ENCODE measurements at places on chromosomes 3 and 15.
A peak's percentile ranks its signal among the peaks of the same experiment; 100 is the strongest.

DNA sequence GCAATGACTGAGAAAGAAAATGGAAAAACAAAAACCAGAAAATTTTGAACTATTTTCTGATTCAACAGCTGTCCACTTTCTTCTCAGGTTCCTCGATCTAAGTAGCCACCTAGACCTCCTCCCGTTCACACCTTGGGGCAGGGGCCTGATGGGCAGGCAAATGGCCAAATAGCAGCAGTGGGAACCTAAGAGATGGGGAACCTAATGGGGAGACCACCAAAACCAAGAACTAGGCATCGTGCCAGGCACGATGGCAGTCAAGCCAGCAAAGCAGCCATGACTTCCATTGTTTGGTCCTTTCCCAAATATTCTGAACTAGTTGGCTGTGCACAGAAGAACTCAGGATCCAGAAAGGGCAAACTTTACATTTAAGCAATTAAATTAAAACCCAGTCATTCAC is 57.1 kb downstream of the CAPN7 start:
- no peak for DNase-seq

DNA sequence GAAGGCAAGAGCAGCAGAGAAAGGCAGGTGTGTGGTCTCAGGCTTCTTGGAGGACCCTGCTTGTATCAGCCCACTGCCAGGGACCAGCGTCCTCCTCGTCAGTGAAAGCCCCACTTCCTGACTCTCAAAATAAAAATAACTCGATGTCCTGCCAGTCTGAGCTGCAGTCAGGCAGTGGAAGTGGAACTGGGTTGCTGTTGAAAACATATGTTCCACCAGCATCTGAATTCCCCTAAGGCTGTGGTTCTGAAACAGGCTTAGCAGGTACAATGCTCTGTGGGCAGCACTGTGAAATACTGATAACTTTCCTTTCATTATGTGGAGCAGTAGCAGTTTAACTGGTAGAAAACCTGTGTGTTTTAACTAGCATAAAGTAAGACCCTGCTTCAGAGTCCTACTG is 121.6 kb upstream of the EIF1B start:
- DNase-seq: no peak

DNA sequence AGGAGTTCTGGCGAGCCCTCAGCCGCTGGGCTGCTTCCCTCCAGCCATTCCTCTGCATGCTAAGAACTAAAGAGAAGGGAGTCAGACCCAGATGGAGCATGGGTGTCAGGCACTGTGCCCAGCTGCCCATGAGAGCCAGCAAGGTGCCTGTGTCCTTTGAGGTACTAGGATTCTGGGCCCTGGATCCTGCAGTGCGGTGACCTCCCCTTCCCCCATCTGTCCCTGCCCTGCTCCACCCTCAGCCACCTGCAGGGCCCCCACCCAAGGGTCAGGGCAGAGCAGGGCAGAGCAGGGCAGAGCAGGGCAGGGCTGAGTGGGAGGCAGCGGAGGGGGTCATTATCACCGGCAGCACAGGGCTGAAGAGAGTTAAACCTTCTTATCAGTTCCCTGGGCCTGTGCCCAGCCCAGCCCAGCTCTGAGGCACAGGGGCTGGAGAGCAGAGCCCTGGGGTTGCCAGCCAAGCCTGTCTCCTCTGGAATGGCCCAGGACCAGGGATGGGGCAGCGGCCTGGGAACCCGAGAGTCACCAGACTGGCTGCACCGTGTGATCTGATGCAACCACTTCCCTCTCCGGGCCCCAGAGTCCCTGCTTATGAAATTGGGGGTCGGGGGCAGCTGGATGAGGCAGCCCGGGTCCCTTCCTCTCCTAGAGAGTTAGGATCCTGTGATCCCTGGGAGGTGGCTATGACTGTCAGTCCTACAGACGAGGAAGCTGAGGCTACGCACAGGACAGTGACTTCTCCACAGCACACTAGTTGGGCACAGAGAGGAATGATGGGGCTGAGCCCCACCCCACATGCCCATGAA is 17.3 kb downstream of the ZDHHC19 start:
- no peak for DNase-seq

- no peak for DNase-seq
These were observed 197.2 kb downstream of the MEIS2 start for GRCh38 chr15:36903195-36903594.

- DNase-seq: peak; percentile 16
These were observed 68.1 kb upstream of the FOXP1 start for GRCh38 chr3:71651625-71652024.

GRCh38 chr3:195711813-195712534 is 8.8 kb upstream of the MUC20 start:
- DNase-seq: no peak

- no peak for DNase-seq
These were observed 4.3 kb upstream of the SUCNR1 start for GRCh38 chr3:151869181-151869580.

DNA sequence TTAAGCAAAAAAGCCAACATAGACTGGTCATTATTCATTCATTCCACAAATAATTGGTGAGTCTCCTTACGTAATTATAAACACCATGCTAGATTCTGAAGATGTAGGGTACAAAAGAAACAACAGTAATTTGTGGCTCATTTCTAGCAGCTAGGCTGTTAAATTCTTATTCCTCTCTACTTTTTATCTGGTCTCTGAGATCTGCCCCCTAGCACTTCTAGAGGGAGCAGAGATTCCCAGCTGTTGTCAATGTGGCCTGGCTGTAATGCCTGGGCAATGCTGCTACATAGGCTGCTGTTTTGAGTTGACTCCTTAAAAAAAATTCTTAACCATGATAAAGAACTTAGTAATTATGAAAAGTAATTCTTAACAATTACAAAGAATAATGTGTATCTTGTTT is 434.9 kb upstream of the THRB start:
- DNase-seq: no peak

DNA sequence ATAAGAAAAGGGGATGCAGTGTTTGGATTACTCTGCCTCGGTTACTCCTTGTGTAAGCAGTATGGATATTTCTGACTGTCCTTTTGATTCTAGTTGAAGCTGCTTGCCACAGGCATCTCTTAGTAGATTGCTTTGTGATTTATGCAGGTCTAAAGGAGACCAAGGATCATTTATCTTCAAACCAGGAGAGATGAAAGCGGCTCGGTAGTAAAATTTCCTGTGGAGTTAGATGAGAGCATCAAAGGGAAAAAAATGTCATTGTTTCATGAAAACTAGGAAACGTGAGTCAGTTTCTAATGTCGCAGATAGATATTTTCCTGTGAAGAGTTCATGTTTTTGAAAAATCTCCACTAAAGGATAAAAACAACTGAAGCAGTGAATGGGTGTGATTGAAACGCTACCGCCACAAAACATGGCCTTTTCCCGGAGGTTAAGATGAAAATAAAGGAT is 254.0 kb upstream of the TBL1XR1 start:
- no peak for DNase-seq

DNA sequence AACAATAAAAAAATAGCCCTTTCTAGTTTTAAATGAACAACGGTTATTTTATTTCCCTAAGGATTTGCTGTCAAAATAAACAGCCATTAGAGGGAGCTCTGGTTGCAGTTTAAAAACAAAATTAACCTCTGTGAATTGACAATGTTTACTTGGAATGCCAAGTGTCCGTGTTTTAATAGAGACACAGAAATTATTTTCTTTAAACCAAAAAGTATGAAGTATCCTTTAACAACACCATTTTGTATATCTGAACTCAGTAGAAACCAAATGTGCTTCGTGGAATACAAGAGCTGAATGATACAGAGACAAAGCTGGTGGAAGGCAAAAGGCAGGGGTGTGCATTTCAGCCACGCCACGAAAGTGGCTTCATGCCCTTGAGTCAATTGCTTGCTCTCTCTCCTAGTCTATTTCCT is 74.4 kb downstream of the MOBP start:
- DNase-seq: no peak

DNA sequence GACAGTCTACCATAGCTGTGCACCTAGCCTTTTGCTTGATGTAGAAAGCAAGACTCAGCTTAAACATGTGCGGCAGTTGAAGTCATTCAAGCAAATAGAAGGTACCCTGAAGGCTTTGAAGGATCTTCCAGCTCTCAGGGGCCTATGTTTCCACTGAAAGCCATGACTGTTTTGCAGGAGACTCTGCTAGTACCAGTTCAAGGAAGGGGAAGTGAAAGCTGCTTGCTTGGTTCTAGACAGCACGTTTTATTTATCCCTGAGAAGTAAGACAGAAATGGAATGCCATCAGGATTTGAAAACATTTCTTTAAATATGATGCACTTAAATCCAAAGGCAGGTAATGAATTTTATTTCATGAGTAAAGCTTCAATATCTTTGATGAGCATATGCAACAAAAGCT is 311.4 kb downstream of the PDCD6IP start:
- no peak for DNase-seq

GRCh38 chr3:176970770-176971169 is 226.5 kb downstream of the TBL1XR1 start:
- DNase-seq: no peak
